ENCODE measurements at places on chromosomes 1 and 21.

- DNase-seq = no peak
Measured at GRCh38 chr21:46662765-46663500, 27.5 kb downstream of the PRMT2 start.

- no peak for DNase-seq
Measured at GRCh38 chr21:37587203-37587602, 220.6 kb downstream of the DYRK1A start.

- DNase-seq = no peak
Measured at GRCh38 chr1:155591770-155592169, 18.2 kb upstream of the MSTO1 start.

- DNase-seq = no peak
Measured at GRCh38 chr1:116564426-116564825, 6.4 kb downstream of the CD58 start.

GRCh38 chr1:31432592-31433395, 19.8 kb downstream of the SERINC2 start:
- DNase-seq = no peak

- no peak for DNase-seq
Measured at GRCh38 chr1:247453997-247454396, 3.9 kb downstream of the OR2B11 start.

- DNase-seq = no peak
Measured at GRCh38 chr1:189657715-189658114, 819.9 kb downstream of the BRINP3 start.

DNA sequence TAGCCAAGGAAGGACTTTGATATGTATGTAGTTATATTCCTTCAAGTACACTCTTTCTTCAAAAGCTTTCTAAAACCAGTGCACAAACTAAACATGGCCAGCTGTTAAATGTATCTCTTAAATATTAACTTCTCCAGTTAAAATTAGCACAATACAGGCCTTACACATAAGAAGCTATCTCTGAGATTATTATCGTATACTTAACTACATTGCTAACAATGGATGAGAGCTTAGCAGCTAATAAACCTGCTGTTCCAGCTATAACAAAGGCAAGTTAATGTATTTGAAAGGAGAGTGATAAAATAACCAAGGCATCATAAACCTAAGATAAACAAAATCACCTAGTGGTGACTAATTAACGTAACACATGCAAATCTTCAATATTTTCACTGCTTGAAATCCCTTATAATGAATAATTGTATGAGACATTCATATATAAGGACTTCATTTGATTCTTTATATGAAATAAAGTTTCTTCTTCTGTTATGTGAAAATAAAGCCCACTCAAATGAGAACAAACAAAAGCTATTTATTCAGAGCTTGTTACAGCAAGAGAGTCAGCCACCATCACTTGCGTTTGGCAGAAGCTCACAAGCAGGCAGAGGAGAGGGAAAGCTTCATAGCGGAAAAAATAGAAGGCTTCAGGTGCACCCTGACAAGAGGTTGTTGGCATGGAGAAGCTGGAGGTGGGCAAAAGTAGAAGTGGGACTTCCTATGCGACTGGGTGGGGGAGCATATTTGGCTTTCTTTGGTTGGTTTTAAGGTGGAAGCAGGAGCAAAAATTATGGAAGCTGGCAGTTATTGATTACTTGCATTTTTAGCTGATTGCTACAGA, 274.1 kb upstream of the CHRM3 start:
- no peak for DNase-seq

DNA sequence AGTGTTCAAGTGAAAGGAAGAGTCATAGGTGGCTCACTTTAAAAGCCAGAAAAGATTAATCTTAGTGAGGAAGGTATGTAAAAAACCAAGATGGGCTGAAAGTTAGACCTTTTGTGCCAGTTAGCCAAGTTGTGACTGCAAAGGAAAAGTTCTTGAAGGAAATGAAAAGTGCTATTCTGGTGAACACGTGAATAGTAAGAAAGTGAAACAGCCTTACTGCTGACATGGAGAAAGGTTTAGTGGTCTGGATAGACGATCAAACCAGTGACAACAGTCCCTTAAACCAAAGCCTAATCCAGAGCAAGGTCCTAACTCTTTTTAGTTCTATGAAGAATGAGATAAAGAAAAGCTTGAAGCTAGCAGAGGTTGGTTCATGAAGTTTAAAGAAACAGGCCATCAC, 106.4 kb downstream of the CTH start:
- DNase-seq = no peak

DNA sequence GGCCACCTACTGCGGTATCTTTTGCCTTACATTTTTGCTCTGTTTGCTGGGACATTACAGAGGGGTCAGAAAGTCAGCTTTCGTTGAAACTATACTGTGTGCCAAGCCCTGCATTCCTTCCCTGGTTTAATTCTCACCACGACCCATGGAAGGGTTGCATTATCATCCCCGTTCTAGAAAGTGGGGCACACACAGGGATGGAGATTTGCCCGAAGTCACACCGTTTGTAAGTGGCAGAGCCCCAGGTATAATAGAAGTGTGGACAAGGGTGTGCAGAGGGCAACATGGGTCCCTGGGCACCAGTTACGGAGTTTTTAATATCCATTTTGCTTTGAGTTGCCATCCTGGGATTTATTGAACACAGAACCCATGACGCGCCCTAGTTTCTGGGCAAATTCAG, 11.8 kb downstream of the DMRTB1 start:
- no peak for DNase-seq

DNA sequence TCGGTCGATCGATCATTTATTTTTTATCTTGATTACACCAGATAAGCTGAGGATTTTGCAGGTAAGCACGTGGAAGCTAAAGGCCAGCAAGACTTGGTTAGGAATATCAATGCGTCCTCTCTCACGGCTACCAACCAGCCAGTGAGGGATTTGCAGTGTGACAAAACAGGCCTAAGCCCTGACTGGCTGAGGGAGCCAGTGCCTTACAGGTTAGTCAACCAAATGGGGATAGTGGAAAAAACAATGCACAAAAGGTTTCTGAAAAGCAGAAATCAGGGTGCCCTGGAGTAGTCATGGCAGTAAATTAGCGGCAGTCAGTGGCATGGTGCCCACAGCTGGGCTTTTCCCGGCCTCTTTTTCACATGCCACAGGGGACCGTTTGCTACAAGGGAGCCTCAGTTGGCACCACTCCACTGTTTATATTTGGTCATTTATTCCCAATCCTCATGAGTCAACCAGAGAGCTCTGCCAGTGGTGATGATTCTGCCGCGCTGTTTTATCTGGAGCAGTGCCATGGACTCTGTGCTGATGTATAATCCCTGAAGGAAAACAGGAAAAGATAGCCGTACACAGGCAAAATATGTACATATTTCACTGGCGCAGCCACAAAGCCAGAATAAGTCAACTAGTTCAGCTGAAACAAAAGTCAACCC, 167.6 kb downstream of the RHOU start:
- no peak for DNase-seq

GRCh38 chr1:114462963-114463362, 48.0 kb downstream of the TRIM33 start:
- DNase-seq = no peak

DNA sequence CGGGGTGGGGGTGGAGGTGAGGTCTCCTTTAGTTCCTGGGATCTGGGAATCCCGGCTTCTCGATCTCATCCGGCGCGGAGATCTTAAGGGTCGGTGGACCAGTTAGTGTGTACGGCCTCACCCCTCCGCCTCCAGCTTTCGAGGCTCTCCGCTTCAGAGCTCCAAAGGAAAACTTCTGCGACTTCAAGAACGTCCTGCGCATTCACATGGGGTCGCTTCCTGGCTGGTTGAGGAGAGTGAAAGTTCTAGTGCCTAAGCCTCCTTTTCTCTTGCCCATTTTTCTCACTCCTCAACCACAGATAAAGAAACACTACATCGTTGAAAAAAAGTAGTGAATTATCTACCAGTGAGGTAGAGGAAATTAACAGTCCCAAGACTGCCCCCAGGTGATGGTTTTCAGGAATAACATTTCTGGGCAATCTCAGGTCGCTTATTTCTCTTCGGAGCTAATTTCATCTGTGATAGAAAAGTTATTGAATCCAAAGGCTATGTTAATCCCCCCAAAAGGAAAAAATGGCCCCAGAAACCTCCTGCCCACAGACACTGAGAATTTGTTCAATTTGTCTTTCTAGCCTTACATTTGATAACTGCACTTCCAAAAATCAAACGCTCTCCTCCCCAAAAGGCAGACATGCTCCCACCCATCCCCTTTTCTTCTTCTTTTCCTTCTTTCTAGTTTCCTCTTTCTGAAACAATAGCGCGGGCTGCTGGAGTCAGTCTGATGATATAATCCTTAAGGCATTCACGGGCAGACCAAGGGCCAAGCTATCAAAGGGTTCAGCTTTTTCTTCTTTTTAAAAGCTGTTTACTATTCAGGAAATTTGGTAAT, 20.6 kb upstream of the TBX15 start:
- no peak for DNase-seq

DNA sequence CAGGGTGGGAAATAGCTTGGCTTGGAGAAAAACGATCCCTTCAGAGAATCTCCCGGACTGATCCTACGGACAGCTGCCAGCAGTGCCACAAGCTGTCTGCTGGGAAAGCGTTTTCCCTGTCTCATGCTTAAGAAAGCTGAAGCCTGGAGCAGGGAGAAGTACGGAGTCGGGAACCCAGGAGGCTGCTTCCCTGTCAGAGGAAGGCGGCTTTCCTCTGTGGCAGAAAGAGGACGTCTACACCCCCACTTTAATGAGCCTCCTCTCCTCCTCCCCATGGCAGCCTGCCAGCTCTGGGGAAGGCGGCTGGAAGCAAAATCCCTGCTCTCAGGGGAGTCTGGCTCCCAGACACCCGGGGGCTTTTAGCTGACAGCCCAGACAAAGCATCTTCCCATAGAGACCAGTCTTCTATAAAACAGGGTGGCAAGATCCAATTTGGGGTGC, 7.3 kb downstream of the KIF21B start:
- no peak for DNase-seq

GRCh38 chr1:184050636-184051035, 894 bp upstream of the TSEN15 start:
- no peak for DNase-seq

DNA sequence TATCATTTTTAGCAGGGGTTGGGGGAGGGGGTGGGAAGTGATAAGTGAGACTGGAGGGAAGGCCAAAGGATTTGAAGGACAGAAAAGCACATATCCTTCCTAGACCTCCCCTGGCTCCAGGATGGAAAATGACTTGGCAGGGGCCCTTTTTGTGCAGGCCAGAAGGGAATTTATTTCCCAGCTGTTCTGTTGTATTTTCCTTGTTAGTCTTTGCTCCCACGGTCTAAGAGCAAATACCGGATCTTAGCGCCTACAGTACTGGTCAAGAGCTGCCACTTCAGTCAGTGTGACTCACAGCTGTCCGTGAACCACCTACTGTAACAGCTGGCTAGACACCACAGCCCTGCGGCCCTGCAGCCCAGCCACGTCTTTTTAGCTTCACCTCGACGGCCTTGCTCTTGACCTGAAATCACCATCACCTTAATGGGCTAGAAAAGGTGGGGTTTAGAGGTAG, 51.0 kb upstream of the ERRFI1 start:
- DNase-seq = no peak

DNA sequence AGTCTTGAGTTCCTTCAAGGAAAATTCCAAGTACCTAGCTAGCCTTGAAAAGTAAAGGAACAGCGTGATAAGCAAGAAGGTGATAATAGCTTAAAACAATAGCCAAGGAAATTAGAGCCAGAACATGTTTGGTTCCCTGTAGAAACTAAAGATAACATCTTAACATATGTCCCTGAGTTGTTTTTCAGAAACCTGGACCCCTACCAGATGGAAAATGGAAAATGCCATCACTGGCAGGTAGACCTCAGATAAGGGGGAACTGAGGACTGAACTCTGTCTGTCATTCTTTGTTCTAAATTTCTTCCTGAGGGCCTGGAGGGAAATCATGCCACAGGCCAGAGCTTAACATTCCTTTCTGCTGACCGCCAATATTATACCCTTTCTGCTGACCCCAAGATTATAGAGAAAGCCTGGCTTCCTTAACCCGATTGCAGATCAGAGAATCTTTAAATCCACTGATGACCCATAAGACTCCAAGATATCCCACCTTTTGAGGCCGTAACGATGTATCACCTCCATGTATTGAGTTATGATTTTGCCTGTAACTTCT, 23.4 kb downstream of the CNIH3 start:
- DNase-seq = no peak

DNA sequence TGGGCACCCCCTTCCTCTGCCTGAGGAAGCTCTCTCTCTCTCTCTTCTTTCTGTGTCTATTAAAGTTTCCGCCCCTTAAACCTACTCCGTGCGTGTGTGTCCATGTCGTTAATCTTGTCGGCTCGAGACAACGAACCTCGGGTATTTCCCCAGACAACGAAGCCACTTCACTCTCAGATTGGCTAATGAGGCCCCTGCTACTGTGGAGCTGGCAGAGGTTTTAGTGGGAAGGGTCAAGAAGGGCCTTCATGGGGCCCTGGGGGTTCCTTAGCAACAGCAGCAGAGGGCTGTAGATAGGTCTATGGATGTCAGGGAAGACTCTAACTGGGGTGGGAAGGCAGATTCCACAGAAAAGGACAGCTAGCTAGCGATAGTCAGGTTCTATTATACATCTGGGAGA, 239.8 kb upstream of the RAB4A start:
- DNase-seq = no peak

DNA sequence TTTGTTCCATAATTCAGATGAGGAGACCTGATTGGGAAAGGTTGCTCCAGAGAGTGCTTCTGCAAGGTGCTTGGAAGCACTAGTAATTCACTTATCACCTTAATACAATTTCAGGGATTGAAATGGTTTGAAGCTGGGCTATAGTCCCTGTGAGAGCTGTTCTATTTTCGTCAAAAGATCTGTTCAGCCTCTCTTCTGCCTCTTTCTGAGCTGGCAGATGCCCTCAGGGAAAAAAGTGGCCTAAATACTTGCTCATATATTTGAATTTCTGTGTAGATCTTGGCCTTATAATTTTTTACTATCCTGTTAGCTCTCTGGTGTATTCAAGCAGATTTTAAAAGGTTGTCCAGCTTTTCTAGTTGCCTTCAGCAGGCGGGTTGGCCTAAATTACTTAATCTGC, 22.3 kb downstream of the C1orf146 start:
- no peak for DNase-seq

GRCh38 chr1:53615101-53615500, 123.9 kb downstream of the GLIS1 start:
- DNase-seq = no peak

- no peak for DNase-seq
Measured at GRCh38 chr1:11676386-11677103, 4.4 kb downstream of the MAD2L2 start.

DNA sequence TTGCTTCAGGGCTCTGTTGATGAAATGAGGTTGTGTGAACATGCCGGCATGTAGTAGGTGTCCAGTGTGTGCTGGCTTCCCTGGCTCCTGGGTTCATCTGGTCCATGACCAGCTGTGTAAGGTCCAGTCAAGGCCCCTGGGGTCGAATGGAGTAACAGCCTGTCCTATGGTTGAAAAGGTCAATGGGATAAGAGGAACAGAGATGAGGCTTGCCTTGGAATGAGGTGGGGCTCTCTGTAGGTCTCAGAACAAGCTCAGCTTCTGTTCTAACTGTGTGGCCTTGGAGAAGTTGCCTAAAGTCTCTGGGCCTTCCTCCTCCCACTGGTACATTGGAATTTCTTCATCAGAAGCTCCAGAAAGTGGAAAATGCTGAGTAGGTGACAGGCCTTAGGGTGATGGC, 26.6 kb downstream of the RPS6KA1 start:
- DNase-seq = no peak
